Lower lobe of right lung (tissue), 2 donors: ENCODE measurements at places on chromosomes 13 and 19.
A peak's percentile ranks its signal among the peaks of the same experiment; 100 is the strongest.

DNA sequence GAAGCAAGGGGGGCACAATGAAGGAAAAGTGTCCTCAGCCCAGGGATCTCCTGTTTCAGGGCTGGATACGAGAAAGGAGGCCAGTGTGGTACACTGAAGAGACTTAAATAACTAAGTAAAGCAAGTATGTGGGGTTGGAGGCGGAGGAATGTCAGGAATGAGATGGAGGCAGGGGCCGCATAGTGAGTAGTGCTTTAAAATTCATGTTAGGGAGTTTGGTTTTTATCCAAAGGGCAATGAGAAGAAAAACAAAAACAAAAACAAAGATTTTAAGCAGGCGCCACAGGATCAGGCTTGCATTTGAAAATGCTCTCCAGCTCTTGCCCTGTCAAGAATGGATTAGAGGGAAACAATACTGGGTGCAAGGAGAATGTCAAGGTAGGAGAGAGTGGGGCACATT is 273.4 kb downstream of the DCLK1 start:
- DNase-seq, result no peak

DNA sequence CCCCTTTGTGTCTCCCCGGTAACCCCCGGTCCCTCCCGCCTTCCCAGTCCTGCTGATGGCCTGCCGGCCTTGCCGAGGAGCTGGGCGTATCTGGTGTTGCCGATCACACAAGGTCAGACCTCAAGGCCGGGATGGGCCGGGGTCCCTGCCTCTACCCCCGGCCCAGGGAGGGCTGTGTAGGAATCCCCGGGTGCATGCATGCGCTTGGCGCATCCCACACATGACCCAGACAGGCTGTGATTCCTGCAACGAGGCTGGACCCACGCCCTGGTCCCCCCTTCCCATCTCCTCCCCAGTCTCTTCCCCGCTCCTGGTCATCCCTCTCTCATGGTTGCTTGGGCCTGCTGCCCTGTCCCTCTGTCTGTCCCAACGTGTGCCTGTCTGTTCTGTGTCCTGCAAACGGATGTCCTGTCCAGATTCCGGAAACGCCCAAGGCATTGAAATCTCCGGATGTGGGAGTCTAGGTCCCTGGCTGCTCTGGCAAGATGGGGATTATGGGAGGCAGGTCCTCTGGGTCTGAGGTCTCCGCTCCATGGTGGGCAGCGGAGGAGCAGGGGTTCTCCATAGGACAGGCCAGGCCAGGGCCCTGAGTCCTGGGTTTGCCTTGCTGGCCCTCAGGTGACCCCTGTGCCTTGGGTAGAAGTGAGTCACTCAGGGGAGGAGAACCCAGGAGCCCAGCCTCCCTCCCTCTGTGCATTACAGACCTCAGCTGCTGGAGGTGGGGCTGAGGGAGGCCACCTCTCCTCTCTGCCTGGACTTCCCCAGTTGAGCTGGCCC is 1.6 kb downstream of the PKN1 start:
- DNase-seq, result peak; percentile 62

GRCh38 chr19:4831304-4831978 is at the start of gene TICAM1:
Gene TICAM1, minus strand, starts transcription at chr19:4831712. Its CDS starts 13,335 bp downstream, at chr19:4818377.
- peak; percentile 87 for DNase-seq

DNA sequence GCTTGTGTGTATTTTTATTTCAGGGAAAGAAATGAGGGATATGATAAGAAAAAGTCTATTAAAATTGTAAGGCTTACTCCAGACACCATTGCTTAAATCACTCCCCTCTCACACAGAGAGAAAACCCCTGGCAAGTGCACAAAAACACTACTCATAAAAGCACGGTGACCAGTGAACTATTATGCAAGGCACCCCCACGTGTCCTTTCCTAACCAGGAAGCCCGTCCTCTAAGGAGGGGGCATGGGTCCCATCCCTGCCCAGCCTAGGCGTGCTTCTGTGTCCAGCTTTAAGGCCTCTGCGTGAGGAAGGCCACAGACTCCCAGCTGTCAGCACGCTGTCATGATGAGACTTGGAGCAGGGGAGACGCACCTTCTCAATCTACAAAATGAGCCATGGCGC is 83.5 kb downstream of the SLC7A1 start:
- DNase-seq, result no peak

GRCh38 chr13:97233499-97233898 is 11.4 kb downstream of the MBNL2 start:
- no peak for DNase-seq

- no peak for DNase-seq
Observed at GRCh38 chr13:81929988-81930387, 1589.1 kb upstream of the SPRY2 start.

- DNase-seq, result no peak
Observed at GRCh38 chr13:112532837-112533745, 54.9 kb downstream of the TUBGCP3 start.

DNA sequence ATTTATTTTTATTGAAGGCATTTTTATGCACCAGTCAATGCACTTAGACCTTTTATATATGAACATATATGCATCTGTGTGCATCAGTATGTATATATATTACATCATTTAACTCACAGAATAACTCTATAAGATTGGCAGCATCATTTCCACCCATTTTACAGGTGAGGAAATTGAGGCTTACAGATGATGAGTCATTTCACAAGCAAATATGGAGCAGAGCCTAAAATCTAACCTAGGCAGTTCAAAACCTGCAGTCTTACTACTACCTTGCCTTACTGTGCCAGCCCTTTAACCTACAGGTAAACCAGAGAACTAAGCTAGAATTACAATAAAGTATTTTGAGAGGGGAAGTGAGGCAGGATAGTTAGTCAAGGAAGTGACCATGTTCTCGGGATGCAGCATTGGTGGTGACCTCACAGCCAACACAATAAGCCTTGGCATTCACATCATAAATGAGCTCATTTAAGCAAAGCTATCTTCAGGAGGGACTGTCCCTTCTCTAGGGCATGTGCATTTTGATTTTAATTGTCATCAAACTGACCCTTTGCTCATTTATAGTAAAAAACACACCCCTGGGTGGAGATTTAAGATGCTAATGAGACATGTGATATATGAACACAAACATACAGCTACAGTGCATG is 274.3 kb downstream of the DCLK1 start:
- no peak for DNase-seq

GRCh38 chr19:13430790-13431582 is 75.3 kb downstream of the CACNA1A start:
- DNase-seq, result peak; percentile 48
